Stimulated activated CD8-positive, alpha-beta memory T cell treated with anti-CD3 and anti-CD28 coated beads, Interleukin-2, amount 100 ng/mL, for 48 hours (primary cell): ENCODE measurements at places on chromosomes 12 and 14.

- no peak for DNase-seq
Observed at GRCh38 chr12:56599797-56600196, 30.3 kb downstream of the BAZ2A start.

- no peak for DNase-seq
Observed at GRCh38 chr12:54358191-54358944, 5.9 kb downstream of the GPR84 start.

GRCh38 chr12:72018036-72018435, 79.4 kb downstream of the TPH2 start:
- DNase-seq: no peak

- no peak for DNase-seq
Observed at GRCh38 chr14:22163051-22163450, 426.0 kb downstream of the DAD1 start.

DNA sequence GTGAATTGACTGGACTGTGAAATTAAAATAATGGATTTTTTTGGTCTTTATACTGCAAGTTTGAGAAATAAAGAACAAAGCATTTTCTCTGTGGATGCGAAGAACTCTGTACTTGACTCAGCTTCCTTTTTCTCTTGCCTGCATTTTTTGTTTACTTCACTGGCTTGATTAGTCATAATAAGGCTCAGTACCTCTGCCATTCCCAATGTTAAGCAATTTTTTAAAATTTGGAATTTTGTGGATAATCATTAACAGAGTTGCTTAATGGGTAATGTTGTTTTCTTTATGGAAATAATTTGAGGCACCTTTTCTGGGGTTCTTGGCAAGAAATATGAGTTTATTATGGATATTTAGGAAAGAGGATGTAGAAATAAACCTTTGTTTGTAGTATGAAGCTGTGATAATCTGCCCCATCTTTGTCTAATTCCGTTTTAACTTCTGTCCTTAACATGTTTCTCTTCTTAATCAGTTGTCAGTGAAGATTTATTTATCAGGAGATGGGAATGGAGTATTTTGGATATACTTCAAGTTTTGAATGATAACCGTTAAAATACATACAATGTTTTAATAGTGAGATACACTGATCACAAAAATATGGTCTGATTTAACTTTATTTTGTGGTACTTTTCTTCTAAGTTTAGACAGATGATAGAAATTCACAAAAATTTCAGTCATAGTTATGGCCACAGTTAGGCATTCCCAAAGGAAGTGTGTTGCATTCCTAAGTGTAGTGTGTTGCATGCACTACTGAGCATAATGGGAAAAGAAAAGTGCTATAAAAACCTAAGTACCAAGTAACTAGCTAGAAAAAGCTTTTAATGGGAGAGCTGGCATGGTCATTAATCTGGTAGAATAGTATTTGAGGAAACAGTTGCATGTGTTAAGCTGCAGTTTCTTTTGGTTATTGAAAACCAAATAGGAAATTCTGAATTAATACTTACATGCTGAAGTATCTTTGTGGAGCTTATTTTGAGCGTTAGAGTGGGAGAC, 27.7 kb downstream of the WNK1 start:
- no peak for DNase-seq

DNA sequence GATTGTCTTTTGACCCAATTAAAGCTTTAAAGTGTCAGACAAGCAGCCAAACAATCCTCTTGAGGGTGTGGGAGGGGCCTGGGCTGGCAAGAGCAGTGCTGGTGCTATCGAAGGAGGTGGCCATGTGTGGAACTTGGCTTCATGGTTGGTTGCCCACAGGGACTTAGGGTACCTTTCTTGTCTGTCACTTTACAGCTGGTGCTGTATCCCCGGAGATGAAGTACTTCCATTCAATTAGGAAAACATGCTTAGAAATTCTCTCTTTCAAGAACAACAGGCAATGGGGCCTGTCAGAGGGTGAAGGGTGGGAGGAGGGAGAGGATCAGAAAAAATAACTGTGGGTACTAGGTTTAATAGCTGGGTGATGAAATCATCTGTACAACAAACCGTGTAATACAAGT, 86.5 kb downstream of the DAAM1 start:
- DNase-seq: no peak

- no peak for DNase-seq
Observed at GRCh38 chr12:17853054-17853453, 236.9 kb downstream of the RERGL start.

- no peak for DNase-seq
Observed at GRCh38 chr14:47422191-47422590, 253.2 kb downstream of the MDGA2 start.

DNA sequence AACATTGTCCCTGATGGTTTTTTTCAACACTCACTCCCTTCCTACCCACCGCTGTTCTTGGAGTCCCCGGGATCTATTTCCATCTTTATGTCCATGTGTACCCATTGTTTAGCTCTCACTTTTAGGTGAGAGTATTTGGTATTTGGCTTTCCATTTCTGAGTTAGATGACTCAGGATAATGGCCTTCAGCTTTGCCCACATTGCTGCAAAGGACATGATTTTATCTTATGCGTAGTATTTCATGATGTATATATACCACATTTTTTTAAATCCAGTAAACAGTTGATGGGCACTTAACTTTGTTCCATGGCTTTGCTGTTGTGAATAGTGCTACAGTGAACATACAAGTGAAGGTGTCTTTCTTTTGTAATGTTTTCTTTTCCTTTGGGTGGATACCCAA, 123.5 kb upstream of the KITLG start:
- DNase-seq: no peak

- DNase-seq: no peak
Observed at GRCh38 chr12:116429826-116430360, 129.3 kb upstream of the MAP1LC3B2 start.

DNA sequence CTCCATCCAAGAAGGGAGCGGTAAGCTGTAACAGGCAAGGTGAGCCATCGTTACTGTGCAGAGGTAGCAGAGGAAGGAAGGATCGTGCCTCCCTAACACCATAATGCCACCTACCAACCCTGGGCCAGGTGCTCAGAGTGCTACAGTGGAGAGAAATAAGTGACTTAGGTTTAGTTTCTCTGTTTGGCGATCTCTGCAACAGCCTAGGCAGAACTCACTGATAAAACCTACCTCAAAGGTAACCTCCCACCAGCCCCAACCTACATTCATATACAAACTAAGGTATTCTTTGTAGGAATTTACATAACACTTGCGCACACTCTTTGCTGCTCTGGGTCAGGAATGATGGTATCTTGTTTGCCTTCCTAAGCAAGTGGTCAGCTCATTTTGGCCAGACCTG, 93.4 kb upstream of the TMEM132D start:
- no peak for DNase-seq

DNA sequence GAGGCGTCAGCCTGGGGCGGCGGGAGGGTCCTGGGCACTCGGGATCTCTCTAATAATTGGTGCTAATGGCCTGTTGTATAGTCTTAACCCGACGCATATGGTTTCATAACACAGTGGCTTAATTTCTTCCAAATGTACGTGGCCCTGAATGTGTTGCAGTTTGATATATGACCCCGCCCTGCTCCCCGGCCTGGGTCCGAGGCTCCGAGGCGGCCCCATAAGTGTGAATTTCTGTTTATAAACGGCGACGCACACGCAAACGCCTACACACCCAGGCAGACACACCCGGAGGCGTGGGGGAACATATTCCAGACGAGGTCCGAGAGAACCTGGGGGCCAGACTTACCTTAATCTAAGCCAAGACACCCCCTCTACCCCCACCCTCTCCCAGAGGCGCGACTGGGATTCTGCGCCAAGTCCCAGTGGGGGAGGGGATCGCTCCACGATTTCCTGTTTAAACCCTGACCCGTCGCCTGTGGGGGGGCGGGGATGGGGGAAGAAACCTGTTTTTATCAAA, 9.7 kb upstream of the HOXC6 start:
- no peak for DNase-seq

DNA sequence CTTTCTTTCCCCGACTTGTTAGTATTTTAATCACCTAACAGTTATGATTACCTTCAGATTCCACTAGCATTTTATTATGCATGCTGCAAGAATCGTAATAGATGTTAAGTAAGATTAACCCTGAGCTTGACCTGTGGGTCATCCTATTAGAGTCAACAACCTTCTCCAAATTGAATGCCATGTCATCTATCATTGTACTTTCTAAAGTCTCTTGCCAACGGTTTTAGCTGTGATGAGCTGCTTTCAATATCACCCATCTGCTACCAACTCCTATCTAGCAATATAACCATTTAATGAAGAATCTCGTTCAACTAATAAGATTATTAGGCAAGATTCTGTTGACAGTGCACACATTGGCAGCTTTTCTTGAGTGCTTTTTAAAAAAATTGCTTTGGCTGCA, 33.7 kb downstream of the DACT1 start:
- DNase-seq: no peak

GRCh38 chr12:26997003-26997402, 17.2 kb downstream of the TM7SF3 start:
- DNase-seq: no peak

GRCh38 chr12:113328368-113328889, 6.5 kb downstream of the SLC8B1 start:
- no peak for DNase-seq

- DNase-seq: no peak
Observed at GRCh38 chr14:106304271-106304670, 777.9 kb downstream of the TMEM121 start.

- DNase-seq: no peak
Observed at GRCh38 chr12:9669534-9669933, at the start of gene CLEC2D. Gene CLEC2D, plus strand, starts transcription at chr12:9669713. Its CDS starts 22 bp downstream, at chr12:9669735.

- DNase-seq: no peak
Observed at GRCh38 chr12:46959502-46959901, 119.9 kb upstream of the PCED1B start.

- DNase-seq: no peak
Observed at GRCh38 chr14:75279153-75279762, 630 bp downstream of the FOS start.

GRCh38 chr12:115354007-115354890, 670.3 kb upstream of the TBX3 start:
- DNase-seq: no peak

GRCh38 chr12:113222730-113223531, 1.7 kb downstream of the TPCN1 start:
- DNase-seq: no peak

- DNase-seq: no peak
Observed at GRCh38 chr14:34030864-34031263, 80.0 kb upstream of the EGLN3 start.

GRCh38 chr14:64200170-64200569, 94.0 kb downstream of the ESR2 start:
- DNase-seq: no peak

DNA sequence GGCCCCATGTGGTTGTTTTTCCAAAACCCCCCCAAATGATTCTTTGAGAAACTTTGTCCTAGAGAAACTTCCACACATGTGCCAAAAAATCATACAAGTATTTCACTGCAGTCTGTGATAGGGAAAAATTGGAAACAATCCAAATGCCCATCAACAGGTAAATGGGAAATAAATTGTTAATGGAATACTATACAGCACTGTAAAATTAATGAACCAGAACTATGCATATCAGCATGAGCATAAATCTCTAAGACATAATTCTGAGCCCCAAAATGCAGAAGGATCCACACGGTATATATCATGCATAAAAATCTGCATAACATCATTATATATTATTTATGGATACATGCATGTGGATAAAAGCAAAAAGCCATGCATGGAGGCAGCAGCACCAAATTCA, 5.3 kb upstream of the FICD start:
- DNase-seq: no peak

GRCh38 chr14:104335611-104336010, 197.2 kb downstream of the KIF26A start:
- DNase-seq: no peak

DNA sequence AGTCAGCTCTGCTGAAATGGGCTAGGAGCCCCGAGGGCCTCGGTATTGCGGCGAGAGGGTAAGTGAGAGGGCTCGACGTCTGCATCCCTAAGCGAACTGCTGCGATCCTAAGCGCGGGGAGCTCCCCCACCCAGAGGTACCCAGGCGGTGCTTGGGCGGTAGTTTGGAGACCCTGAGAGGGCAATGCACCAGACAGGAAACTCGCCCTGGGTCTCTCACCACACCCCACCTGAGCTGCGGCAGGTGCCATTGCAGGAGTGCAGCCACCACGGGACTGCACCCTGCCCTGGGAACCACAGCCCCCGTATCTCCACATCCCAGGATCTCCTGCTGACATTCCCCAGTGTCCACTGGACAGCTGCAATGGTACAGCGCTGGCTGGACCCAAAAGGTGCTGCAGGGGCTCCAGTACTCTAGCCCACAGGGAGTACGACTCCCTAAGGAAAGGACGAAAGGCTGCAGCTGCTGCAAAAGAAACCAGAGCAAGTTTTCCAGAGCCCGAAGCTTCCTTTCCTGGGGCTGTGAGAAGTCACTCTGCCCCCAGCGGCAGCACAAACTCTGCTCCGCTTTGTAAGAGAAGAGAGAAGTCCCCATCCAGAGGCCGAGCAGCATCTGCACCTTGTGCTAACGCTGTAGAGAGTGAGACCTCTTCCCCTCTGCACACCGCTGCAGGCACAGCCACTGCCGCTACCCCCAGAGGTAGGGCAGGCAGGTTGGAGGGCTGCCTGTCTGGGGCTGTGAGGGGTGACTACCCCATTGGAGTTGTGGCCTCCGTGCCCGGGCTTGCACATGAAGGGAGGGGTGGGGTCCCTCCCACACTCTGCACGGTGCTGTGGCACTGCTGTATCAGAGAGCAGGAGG, 31.1 kb upstream of the MON2 start:
- no peak for DNase-seq

DNA sequence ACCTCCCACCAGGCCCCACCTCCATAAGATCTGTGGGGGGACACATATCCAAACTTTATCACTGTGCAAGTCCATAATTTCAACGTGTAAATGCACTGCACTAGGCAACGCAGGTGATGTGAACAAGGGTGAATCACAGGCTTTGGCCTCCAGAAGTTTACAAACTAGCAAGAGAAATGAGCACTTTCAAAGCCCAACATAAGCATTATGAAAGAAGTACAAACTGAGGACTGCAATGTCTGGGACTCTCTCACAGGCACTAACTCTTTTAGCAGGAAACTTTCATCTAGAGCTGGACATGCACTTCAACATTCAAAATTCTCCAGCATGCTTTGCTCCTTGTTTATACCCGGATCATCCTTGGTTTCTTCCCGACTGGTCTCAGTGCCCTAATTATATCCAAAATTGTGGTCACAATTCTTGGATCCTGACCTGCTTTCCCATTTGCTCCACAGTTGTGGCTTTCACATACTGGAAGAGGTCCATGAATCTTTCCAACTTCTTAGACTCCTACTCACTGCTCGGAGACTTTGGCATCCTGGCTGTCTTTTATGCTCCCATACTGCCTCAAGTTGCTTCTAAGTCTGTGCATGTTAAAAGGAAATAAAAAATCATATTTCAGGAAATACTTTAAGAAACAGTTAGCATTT, 44.9 kb upstream of the STRAP start:
- no peak for DNase-seq

DNA sequence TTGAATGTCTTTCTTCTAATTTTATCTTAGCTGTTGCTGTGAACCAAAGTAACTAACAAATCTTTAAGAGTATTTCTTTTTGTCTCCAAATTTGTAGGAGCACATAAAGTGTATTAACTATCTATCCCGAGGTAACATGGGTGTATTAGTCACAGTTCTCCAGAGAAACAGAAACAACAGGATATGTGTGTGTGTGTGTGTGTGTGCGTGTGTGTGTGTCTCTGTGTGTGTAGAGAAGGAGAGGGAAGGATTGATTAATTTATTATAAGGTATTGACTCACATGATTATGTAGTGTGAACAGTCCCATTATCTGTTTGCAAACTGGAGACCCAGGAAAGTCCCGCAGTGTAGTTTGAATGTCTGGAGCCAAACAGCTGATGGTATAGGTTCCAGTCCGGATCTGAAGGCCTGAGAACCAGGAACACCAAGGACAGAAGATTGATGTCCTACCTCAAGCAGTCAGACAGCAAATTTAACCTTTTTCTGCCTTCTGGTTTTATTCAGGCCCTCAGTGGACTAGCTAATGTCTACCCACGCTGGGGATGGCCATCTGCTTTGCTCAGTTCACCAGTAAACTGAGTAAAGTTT, 14.4 kb downstream of the G2E3 start:
- DNase-seq: no peak
